A549 treated with Mapracorat at 1 μM for 4 hours (cell line): ENCODE measurements at places on chromosomes 16 and 17. TPM values are rescaled to one million over a fixed set of nuclear protein-coding genes. Genes with fewer than 3 reads are reported as not detected.

The DOC2B gene
- 1.7 to 2.7 TPM (median 2.3 TPM) in 5 replicates for total RNA-seq

The SYNGR3 gene
- 6.5 to 9.5 TPM (median 7.7 TPM) in 5 replicates for total RNA-seq

The NEUROD2 gene
- 0.08 TPM in 1 of 5 replicates, not detected in the others for total RNA-seq

The PLEKHM1 gene
- 19.4 to 25.7 TPM (median 23.3 TPM) in 5 replicates for total RNA-seq

The CHMP6 gene
- 28.2 to 38.0 TPM (median 35.3 TPM) in 5 replicates for total RNA-seq

The IL21R gene
- 0.06 to 0.11 TPM in 2 of 5 replicates, not detected in the others for total RNA-seq

The FGF11 gene
- total RNA-seq, result 0.82 to 1.3 TPM (median 0.82 TPM) in 5 replicates

The INO80E gene
- 102 to 113 TPM (median 108 TPM) in 5 replicates for total RNA-seq

The SMYD4 gene
- 7.7 to 10.1 TPM (median 8.9 TPM) in 5 replicates for total RNA-seq

The SEZ6 gene
- 0.10 TPM in 1 of 5 replicates, not detected in the others for total RNA-seq
